ENCODE measurements at places on chromosomes 6 and 20.

GRCh38 chr20:16615199-16615598 lies 42.0 kb upstream of the KIF16B start:
- DNase-seq, result no peak

DNA sequence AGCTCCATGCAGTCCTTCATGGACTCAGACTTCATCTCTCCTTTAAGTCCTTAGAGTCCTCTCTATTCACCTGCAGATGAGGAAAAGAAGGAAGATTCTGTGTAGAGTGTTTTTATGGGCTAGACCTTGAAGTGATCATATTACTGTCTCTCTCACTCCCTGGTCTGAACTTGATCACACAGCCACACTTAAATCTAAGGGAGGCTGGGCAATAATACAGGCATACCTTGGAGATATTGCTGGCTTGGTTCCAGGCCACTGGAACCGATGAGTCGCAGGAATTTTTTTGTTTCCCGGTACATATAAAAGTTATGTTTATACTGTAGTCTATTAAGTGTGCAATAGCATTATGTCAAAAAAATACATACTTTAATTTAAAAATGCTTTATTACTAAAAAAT lies 59.2 kb upstream of the FOXO3 start:
- no peak for DNase-seq

DNA sequence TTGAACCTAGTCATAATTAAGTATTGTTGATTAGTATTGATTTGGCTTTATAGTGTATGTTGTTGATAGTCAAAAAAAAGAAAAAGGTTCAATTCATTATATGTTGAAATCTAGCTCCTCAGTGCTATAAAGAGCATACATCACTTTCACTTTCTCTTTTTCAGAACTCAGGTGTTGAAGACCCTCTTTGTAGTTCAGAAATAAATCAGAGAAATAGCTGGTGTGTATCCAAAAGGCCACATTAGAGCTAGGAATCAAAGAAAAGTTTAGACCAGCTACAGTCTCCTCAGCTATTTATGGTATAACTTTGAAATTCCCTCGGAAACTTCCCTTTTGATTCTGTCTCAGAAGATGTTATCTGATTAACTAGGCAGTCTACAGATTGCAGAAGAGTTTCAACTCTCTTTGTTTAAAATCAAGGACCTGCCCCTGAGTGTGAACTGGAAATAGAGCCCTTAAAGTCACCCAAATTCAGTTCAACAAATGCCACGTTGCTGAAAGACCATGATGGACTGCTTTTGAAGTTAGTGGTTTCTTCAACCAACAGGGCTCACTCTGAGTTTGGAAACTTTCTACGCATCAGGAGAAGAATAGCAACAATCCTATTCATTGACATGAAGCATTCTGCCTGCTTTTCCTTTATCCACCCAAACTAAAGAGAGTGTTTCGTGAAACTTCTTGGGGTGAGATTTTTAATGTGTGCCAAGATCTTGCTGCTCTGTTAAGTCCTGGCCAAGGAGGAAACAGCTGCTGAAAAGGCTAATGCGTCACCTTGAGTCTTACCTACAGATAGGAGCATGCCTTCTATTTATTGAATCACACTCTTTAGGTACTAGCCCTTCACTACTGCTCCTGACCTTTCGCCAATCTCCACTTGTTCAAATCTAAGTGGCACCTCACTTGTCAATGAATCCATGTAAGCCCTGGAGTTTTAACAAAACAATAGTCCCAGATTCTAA lies 111.7 kb downstream of the TNFRSF21 start:
- no peak for DNase-seq

DNA sequence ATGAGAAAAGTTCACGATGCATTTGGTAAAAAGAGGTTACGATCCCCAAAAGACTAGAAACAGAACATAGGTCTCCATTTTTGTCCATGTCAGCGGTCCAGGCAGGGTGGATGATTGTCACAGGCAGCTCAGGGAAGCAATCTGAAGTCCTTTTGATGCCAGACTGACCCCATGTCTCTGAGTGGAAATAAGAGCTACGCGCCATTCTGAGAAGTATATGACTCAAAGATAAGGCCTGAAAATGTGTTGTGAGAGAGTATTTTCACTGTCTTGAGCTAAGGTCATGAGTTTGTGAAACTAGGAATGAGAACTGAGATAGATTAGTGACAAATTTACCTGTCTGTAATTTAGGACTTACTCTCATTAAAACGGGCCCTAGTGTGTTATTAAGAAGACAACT lies 69.5 kb downstream of the LYRM4 start:
- no peak for DNase-seq

- DNase-seq, result no peak
Measured at GRCh38 chr6:100801036-100801435, 80.1 kb downstream of the ASCC3 start.

- DNase-seq, result no peak
Measured at GRCh38 chr6:56803594-56803993, 151.3 kb upstream of the BEND6 start.
